ENCODE measurements at places on chromosomes 5 and 9.
A peak's percentile ranks its signal among the peaks of the same experiment; 100 is the strongest.

GRCh38 chr5:97134634-97135033 lies 7.8 kb downstream of the LIX1 start:
- DNase-seq, result no peak

DNA sequence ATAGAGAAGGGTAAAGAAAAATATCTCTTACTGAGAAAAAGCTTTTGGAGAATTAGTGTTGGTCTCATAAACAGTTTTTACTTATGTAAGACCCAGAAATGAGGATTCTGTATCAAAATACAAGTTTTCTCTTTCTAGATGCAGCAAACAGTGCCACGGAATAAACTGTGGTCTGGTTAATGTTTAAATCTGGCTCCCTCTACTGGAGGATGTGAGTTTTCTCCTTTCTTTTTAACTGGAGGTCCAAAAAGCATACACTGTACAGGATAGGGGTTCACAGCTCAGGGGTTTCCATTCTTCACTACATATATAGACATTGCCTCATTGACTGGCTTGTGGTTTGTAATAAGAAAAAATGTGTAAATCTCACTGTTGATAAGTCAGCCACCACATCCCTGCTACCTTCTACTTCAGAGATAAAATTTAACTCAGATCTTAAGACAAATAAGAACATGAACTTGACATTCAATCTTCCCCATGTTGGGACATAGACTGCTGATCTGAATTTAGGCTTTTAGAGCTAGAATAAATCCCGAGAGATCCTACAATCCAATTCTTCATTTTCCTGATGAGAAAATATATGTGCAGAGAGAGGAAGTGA lies 98.9 kb downstream of the CFAP95 start:
- DNase-seq, result peak; percentile 31

- no peak for DNase-seq
These were observed 101.9 kb downstream of the ADAMTS2 start for GRCh38 chr5:179243333-179243732.

GRCh38 chr9:37667706-37668105 lies 17.0 kb downstream of the FRMPD1 start:
- DNase-seq, result no peak

DNA sequence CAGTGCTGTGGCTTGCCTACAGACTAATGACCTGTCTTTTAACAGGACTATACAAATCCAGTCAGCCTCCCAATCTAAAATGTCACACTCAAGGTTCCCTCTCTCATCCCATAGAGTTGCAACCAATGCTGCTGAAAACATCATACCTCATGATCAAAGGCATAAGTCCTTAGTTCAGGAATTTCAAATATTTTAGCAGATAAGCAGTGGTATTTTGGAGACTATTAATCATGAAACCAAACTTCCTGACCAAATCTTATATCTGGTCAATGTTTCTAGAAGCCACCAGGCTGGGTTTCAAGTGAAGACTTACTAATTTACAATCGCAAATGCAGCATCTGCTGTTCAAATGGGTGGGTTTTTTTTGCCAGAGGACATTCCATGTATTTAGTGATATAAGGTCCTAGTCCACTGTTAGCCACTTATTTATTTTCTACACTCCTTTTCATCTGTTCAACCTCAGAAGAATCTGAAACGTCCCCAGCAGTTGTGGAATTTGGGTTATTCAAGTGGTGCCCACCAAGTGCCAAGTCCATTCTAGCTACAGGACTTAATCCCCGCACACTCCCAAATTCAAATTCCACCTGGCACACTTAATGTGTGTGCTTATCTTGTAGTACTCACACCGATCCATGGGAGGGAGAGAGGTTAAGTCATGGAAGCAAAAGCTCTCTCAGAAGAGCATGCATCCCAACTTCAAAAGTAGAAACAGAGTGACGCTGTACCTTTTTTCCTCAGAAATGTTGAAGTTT lies 5.8 kb downstream of the TAS2R1 start:
- no peak for DNase-seq

DNA sequence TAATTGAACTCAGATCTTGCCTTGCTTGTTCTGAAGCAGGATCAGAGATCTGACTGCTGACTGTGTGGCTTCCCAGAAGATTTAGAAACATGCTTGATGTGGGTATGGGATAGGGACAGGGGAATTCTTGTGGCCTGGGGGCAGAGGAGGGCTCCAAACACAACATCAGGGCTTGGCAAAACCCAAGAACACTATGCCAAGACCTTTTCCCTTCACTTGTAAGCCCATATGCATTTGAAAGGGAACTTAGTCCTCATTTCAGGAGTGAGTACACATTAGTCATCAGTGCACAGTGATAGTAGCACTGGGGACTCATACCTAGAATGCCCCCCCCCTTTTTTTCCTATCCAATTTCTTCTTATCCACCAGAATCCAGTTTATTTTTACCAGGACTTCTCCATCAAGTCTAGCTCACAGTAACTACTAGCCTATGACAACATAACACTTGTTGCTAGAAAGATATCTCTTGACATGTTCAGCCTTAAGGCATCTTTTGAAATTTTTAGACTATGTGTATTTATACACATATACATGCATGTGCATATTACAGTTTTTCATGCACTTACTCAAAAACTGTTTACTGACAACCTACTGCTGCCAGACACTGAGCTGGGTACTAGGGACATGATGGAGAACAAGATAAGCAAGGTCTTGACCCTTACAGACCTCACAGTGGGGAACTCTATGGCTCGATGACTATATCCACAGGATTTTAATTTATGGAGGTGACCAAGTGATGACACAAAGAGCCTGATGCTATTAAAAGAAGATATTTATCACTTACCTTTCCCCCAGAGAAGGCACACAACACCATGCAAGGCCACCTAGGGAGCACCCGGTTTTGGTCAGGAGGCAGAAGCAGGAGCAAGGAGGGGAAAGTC lies 158.3 kb upstream of the MAP3K1 start:
- no peak for DNase-seq

DNA sequence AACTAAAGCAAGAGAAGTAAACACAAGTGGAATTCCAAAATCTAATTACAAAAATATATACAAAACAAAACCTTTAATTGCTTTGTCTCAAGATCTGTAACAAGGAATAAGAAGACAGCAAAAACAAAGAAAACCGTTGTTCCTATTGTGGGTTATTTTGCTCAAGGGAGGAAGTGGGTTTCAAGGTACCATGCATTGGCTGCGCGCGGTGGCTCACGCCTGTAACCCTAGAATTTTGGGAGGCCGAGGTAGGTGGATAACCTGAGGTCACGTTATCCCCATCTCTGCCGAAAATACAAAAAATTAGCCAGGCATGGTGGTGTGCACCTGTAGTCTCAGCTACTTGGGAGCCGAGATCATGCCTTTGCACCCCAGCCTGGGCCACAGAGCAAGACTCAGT lies 12.1 kb upstream of the IQGAP2 start:
- no peak for DNase-seq

GRCh38 chr5:97418462-97418861 lies 235.4 kb upstream of the RIOK2 start:
- no peak for DNase-seq

DNA sequence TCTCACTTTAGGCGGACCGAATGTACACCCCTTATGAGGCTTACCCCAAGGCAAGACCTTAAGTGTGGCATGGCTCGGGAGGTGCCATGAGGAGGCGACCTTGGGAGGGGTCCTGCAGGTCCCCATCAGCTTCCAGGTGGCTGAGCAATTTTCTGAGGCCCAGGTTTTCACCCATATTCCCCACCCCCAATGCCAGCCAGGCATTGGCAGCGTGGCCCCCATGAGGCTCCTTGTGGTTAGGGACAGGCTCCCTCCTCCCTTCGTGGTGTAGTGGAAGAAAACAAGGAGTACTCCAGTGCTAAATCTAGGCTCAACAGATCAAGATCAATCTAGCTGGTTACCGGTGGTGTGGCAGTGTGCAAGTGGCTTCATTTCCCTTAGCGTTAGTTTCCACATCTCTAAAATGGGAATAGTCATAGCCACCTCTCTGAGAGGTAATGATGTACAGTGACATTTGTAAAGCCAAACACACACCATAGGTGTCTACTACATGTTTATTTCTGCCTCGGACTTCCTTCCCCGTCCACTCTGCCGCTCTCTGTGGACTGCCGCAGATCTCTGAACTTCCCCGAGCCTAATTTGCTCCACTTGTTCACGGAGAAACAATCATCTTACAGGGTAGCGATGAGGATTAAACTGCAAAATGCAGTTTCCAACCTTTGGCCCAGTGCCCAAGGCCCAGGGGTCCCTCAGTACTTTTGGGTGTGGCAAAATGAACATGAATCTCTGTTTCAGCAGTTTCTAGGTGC lies 8.4 kb downstream of the LHX2 start:
- DNase-seq, result no peak

GRCh38 chr5:1074816-1075554 lies 36.9 kb downstream of the SLC12A7 start:
- no peak for DNase-seq

GRCh38 chr5:152356506-152356905 lies 48.6 kb downstream of the NMUR2 start:
- DNase-seq, result no peak

- no peak for DNase-seq
These were observed 52.9 kb upstream of the MIER3 start for GRCh38 chr5:57004800-57005199.

DNA sequence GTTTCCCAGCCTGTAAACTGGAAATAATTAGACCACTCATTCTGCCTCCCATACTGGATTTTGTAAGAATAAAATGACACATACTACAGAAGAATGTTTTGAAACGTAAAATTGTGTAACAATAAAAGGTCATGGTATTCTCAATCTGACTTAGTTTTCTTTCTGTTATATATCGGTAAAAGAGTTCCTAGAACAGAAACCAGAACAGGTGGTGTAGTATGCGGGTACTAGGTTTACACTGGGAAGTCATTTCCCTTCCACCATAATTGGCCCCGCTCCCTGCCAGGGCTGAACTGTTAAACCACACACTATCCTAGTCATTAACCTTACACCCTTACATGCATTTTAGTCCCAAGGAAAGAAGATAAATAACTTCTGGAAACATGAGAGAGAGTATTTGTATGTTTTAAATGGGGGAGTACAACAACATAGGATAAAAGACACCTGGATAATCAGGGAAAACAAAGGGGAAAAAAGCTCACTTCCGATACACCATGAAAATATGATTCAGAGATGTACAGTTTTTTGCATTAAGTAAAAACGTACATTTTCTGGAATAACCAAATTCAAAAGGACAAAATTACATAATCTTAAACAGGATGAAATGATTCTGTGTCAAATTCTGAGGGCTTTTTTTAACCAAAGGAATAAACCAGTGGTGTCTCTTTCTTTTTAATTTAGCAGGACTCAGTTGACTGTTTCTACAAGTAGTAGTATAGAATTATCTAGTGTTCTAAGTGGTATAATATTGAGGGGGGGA lies 199.7 kb downstream of the GLIS3 start:
- no peak for DNase-seq

DNA sequence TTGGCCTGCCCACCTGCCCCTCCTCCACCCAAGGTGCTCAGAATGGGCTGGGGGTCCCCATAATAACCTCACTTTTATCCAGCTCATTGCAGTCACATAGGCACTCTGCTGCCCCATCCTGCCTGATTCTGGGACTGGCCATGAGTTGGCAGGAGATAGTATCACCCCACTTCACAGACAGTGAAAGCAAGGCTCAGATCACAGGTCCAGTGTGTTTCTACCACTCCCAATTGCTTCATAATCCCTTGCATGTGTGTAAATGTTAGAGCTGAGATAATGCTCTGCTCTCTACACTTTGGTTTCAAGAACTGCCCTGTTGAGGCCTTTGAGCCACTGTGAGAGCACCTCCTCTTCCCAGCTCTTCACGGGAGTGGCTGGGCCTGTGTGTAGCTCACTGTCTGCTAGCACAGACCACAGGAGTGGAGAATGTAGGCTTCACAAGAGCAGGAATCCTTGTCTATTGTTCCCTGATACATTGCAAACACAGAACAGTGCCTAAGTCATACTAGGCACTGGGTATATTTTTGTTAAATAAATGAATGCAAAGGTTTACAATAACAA lies 8.4 kb downstream of the PCYOX1L start:
- DNase-seq, result no peak

DNA sequence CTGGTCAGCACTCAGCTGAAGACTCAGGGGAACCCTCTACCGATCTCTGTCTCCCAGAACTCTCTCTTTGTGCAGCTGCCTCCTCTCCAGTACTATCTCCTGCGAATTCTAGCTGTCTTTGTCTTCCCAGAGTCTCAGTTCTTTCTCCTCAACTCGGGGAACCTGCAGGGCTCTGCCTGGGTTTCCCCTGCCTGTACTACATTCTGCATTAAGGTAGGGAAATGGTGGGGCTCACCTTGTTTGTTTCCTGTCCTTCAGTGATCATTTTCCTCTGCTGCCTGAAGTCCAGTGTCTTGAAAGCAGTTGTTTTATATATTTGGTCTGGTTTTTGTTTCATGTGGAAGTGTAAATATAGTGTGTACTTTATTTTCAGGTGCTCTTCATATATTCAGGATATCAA lies 43.1 kb upstream of the IGFBPL1 start:
- DNase-seq, result no peak

- no peak for DNase-seq
These were observed 42.9 kb upstream of the PJA2 start for GRCh38 chr5:109452661-109453060.

GRCh38 chr9:95574866-95575553 lies 58.2 kb upstream of the PTCH1 start:
- DNase-seq, result no peak

DNA sequence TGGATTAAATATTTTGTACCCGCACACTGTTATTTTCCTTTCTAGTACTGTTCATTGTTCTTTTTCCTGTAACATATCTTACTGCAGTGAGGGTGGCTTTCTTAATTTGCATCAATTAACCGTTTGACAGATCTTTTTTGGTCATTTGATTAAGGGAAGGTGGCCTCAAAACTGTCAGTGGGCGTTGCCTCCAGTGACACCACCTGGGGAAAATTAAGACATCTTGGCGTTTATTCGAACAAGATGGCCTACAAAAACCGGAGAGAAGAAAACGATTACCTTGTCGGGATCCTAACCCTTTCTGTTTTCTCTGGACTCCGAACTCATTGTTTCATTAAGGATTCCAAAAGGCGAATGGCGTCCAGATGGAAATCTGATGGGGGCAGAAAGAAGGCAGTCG lies 2.0 kb downstream of the BASP1 start:
- DNase-seq, result no peak

GRCh38 chr9:109455391-109455790 lies 42.7 kb downstream of the PTPN3 start:
- no peak for DNase-seq

GRCh38 chr5:110441035-110441434 lies 285.4 kb downstream of the TMEM232 start:
- no peak for DNase-seq

GRCh38 chr9:36948051-36948450 lies 86.0 kb downstream of the PAX5 start:
- no peak for DNase-seq

GRCh38 chr5:39100851-39101396 lies 26.7 kb upstream of the RICTOR start:
- DNase-seq, result no peak

GRCh38 chr5:169939731-169940130 lies 40.6 kb downstream of the INSYN2B start:
- DNase-seq, result no peak

Data from right renal cortex interstitium (tissue), 3 donors.